ENCODE measurements at places on chromosomes 3 and 15.

GRCh38 chr15:87470923-87471322 lies 785.6 kb downstream of the NTRK3 start:
- no peak for DNase-seq

- no peak for DNase-seq
Observed at GRCh38 chr3:99419116-99419515, 219.3 kb upstream of the COL8A1 start.

- DNase-seq: no peak
Observed at GRCh38 chr15:93290618-93290946, 201.6 kb upstream of the RGMA start.

- DNase-seq: no peak
Observed at GRCh38 chr15:63145426-63145825, 11.9 kb downstream of the RPS27L start.

GRCh38 chr3:101942356-101942755 lies 93.0 kb downstream of the NFKBIZ start:
- DNase-seq: no peak
